ENCODE measurements at places on chromosomes 5 and 9.

DNA sequence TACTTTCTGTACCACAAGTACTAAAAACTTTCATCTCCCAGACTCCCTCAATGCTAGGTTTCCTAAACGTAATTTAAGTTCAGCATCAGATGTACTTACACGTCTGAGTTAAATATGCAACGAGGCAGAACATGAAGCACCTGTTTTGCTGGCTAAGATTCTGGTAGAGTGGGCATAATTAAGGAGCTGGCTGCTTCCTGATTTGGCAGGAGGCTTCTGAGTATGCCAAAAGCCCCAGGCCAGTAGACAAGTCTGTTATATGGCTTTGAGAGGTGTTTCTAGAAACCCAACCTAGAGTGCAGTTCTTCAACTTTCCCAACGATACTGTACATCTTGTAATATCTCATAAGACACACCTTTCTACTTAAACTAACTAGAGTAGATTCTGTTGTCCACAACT is 13.6 kb downstream of the TICAM2 start:
- DNase-seq: no peak

- no peak for DNase-seq
Measured at GRCh38 chr5:9833871-9834270, 203.7 kb upstream of the TAS2R1 start.

GRCh38 chr9:110659891-110660541 is 8.6 kb upstream of the MUSK start:
- DNase-seq: no peak

DNA sequence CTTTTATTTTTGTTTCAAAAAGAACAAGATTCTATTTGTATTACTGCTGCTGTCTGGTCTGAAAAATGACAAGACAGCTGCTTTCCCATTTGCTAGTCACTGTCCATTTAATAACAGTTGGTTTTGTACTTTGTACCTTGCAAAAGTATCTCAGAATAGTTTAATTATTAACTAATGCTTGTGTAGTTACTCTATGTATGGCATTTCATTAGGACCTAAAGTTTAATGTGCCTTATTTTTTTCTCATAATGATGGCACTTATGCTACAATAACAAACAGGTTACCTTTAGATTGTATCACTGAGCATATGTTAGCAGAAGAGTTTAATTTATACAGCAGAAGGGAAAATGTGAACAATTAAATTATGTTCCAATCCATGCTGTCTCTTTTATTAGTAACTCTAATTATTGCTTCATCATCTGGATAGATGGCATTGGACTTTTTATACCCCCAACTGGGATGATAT is 134.2 kb downstream of the CDH10 start:
- no peak for DNase-seq

DNA sequence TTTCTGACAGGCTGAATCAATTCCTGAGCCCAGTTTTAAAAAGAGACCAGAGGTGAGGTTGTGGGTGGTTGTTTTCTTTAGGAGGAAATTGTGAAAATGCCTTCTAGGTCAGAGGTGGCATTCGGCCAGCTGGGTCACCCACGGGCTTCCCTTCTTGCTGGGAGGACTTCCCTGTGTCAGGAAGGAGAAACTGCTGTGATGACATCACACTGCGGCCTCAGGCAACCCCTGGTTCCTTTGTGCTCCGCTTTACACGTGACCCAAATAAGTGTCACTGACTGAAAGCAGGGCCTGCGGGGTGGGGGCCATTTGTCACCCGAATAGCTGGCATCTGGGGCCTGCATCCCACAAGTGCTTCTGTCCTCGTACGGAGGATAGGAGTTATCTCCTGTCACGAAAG is 39.7 kb downstream of the FABP6 start:
- DNase-seq: no peak

- no peak for DNase-seq
Measured at GRCh38 chr5:138492560-138493045, 27.3 kb downstream of the EGR1 start.

GRCh38 chr9:112881331-112881730 is 9.3 kb downstream of the SLC46A2 start:
- DNase-seq: no peak

DNA sequence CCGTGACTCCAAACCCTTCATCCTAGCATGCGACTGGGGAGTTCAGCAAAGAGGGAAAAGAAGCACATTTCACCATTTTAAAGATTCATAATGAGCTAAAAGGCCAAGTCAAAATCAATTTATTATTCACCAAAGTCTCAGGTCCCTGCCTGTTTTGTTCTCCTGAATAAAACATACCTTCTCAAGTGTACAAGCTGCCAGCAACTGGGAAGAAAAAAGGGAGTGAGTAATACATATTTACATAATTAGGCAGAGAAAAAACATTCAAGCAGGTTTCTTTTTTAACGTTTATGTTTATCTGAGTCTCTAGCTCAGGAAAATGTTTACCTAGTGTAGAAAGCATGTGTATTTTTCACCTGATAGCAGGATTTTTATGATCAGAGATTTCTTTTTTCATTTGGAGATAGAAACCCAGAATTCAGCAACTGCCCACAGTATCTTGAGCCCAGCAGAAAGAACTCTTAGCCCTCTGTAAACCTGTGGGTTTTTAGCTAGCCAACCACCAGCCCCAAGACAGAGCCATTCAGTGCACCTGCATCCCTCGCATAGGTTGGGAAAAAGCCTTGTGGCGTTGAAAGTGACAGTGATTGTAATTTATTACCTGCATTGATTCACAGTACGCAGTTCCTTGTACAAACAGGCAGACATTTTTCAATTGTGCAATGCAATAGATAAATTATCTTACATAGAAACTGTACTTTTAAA is 117.9 kb upstream of the GRIA1 start:
- no peak for DNase-seq

DNA sequence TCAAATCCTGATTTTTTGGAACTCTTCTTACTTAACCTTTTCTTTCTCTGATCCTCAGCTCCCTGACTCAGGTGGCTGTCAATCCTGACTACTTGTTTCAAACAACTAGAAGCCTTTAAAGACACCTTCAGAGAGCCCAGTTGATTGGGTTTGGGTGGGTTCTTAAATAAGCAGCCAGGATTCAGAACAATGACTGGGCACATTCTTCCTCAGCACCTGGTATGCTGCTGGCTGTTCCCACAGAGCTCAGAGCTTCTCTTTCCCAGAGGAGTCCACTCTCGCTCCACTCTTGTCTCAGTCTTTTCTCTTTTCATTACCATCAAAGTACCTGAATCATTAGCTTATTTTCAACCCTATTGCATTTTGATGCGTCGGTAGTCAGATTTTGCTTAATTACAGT is 22.5 kb downstream of the PCSK5 start:
- no peak for DNase-seq

DNA sequence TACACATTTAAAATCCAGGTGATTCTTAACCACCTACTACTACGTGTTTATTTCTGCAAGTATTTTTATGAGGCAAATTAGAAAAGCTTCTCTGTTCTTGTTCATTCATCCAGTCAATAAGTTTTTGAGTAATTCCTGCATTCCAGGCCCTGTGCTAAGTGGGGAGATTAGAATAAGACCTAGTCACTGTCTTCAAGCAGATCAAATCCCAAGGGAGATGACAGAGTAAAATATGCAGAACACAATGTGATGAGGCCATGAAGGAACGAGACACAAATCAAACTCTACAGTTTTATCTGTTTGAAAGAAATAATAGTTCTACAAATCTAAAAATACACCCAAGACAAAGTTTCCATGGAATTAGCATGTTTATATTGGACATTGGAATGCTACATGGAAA is 158.8 kb downstream of the CEP120 start:
- DNase-seq: no peak

- no peak for DNase-seq
Measured at GRCh38 chr5:171906703-171907590, 99.5 kb downstream of the FBXW11 start.
